ENCODE measurements at places on chromosomes 16 and 17.

DNA sequence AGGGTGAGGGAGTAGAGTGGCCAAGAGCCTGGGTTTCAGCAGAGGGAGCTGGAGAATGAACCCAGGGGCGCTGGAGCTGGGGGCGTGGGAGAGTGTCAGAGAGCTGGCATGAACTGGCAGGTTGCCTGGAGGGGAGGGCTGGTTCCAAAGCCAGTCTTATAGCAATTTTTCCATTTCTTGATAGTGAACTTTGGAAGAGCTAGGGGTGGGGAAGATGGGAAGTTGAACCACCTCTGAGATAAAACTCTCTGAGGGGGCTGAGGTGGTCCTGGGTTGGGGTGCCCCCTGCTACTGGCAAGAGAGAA is 36.9 kb downstream of the ADGRG5 start:
- no peak for DNase-seq

GRCh38 chr17:74582633-74583032 is 9.4 kb downstream of the CD300LD start:
- DNase-seq: no peak

GRCh38 chr16:24729951-24730815 is 732 bp downstream of the TNRC6A start:
- peak; percentile 40 for DNase-seq

DNA sequence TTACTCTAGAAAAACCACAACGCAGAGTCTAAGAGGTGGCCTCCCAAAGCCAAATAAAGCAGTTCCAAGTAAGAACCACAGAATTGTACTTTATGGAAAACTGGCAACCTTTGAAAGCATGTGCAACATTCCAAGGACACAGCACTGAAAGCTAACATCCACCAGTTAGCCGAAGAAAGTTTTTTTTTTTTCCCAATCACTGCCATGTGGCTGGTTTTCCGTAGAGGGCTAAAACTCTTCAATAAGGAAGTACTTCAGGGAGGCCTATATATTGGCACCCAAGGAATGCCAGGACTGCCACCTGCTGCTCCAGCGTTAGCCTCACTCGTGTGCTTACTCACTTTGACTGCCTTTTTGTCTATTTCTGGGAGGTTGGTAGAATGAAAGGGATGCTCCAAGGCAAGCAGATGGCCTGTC is 25.2 kb downstream of the CEP95 start:
- no peak for DNase-seq

GRCh38 chr16:88882358-88883030 is 16.0 kb upstream of the PABPN1L start:
- no peak for DNase-seq

GRCh38 chr17:81527591-81528383 is at the start of gene FSCN2:
FSCN2 (plus strand) TSS chr17:81528377; CDS start chr17:81528532, 155 bp downstream.
- peak; percentile 65 for DNase-seq

- DNase-seq: no peak
Measured at GRCh38 chr16:86555704-86556075, 655 bp upstream of the MTHFSD start.

DNA sequence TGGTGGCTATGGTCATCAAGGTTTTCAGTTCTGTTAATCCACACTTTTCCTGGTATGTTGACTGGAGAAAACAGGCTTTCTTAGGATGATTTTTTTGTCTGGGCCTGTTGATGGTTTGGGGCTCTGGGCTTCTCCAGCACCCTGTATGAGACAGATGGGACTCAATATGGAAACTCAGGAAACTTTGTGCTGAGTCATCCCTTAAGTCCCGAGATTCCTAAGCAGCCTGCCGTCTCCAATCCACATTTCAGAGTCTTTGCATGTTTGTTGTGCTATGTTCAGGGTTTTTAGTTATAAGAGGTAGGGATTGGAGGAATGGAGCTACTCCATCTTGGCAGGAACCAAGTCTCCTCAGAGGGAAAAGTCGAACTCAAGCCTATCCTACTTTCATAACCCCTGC is 253.3 kb upstream of the FOXF1 start:
- no peak for DNase-seq

GRCh38 chr17:27576477-27577083 is 54.4 kb upstream of the LGALS9 start:
- no peak for DNase-seq

- peak; percentile 96 for DNase-seq
Measured at GRCh38 chr17:80260069-80260535, 550 bp upstream of the RNF213 start.

DNA sequence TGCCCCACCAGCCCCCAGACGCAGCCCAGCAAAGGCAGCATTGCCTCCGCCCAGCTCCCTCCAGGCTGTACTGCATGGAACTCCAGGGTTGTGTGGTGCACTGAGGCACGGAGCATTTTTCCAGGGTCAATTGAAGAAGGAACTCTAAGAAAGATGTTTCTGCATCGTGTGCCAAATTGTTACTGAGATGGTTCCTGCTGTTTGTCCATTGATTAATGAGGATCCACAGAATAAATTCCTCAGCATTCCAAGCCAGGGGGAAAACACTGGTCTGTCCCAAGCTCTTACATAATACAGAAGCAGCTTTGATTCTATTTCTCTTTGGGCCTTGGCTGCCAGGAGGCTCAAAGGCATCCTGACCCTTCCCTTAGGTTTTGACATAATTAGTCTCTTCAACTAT is 80.9 kb downstream of the ZNF423 start:
- no peak for DNase-seq

DNA sequence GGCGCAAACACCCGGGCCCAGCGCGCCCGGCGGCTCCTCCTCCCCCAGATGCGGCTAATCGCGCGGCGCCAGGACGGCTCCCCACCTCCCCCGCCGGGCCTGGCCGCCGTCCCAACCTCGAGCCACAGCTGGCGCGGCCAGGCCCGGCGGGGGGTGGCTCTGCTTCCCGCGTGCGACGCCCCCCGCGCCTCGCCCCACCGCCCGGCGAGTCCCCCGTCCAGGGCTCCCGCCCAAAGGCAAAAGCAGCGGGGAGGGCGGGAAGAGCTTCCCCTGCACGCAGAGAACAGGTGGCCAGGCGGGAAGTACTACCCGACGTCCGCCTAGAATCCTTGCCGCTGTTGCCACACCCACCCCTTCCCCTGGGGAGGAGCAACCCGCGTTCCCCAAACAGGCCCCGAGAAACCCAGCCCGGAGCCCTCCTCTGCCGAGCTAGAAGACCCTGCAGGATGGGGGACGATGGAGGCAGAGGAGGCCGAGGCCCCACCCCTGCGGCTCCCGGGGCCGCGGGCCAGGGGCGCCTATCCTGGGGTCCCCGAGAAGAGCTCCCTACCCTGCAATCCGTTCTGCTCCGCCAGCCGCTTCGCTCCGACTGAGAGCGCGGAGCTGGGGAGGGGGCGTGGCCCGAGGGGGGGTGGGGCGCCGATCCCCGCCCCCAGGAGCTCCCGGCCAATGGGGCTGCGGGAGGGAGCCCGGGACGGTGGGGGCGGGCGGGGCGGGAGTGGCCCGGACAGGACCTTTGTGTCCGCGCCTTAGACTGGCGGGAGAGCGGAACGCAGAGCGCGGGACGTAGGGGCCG is at the start of gene CARHSP1:
Gene CARHSP1, minus strand, starts transcription at position 591 of the 796 bp plus-strand sequence. CDS start 9,678 bp downstream, outside the sequence.
- peak; percentile 97 for DNase-seq

DNA sequence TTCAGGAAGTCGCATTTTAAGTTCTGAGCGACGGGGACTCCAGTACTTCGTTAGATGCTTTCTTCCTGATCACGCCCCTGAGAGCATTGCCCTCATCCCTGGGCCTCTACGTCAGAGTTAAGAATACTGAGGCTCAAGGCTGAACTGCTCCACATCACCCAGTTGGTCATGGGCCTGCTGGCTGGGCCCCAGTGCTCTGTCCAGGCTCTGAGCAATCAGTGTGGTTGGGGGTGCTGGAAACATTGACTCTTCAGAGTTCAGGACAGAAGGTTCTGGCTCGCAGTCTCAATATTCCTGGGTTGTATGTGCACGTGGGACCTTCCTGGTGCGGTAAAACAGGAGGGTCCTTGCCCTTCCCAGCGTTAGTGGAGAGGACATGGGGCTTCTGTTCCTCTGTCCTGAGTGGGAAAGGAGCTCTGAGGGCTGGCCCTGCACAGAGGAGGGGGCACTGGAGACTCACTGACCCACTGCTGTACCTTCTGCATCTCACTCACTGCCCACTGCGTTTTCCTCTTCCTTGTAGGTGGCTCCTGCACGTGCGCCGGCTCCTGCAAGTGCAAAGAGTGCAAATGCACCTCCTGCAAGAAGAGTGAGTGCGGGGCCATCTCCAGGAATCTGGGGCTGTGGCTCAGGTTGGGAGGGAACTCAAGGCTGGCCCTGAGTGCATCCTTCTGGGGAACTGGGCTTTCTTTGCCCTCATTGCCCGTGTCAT is 518 bp downstream of the MT1E start:
- peak; percentile 71 for DNase-seq

- DNase-seq: peak; percentile 77
Measured at GRCh38 chr16:86072328-86073102, 173.6 kb downstream of the IRF8 start.

- peak; percentile 60 for DNase-seq
Measured at GRCh38 chr16:68445458-68445857, 2.9 kb downstream of the SMPD3 start.

GRCh38 chr16:65280845-65281512 is 159.1 kb upstream of the CDH11 start:
- no peak for DNase-seq

DNA sequence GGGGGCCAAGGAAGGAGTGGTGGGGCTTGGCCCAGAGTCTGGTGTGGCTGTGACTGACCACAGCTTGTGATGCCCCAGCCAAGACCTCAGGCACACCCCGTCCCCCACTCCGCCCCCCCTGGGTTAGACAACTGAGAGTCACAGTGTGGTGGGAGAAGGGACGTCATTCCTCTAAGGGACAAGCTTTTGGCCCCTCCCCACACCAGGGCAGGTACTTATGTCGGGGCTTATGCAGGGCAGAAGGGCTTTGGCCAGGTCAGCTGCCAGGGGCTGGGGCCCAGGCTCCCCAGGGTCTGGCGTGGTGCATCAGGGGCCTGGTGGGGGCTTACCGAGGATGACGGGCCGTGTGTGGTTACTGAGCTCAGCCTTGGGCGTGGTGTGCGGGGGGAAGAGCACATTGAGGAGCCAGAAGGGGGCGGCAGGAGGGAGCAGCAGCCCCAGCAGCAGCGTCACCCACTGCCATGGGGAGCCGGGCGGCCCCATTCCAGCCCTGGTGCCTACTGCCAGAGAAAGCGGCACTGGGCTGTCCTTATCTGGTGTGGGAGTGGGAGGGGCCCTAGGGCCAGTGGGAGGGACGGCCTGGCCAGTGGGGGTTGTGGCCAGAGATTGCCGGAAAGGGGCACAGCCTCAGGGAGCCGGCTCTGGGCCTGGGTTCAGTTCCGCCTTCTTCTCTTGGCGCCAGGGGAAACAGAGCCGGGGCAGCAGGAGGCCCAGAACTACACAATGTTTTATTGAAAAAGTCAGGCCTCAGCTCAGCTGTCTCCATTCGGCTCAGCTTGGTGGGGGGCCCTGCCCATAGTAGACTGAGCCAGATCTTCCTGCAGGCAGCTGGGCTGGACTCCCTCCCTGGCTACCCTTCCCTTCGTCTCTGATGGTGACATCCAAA is at the start of gene LCAT:
Gene LCAT, minus strand, starts transcription at position 502 of the 886 bp plus-strand sequence. Its CDS starts 19 bp downstream, at position 483.
- DNase-seq: no peak

GRCh38 chr16:86455640-86456039 is 54.7 kb upstream of the FOXF1 start:
- DNase-seq: no peak

GRCh38 chr17:20562587-20562986 is 16.9 kb upstream of the CDRT15L2 start:
- DNase-seq: no peak

GRCh38 chr17:4900231-4901107 is 1.1 kb downstream of the C17orf107 start:
- no peak for DNase-seq

- DNase-seq: no peak
Measured at GRCh38 chr17:17959520-17960361, 12.5 kb downstream of the TOM1L2 start.

DNA sequence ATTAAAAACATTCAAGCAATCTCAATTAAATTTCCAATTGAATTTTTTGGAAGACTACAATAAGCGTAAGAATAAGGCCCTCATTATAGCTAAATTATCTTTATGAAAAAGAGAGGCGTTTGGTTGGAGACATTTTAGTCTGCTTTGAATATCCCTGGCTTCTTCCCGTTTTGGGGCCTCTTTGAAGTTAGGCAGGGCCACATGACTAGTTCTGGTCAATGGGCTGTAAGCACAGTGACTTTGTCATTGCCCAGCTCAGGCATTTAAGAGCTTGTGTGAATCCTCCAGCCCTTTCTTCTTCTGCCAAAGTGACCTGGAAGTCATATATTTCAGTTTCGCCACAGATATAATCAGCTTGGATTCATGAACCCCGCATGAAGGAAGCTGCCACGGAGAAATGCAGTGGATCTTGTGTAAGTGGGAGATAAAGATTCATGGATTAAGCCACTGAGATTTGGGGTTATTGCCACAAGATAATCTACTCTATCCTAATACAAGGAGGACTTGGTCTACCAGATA is 21.7 kb upstream of the UBTF start:
- DNase-seq: no peak

- no peak for DNase-seq
Measured at GRCh38 chr16:4426021-4426684, 485 bp downstream of the DNAJA3 start.

- no peak for DNase-seq
Measured at GRCh38 chr16:72932050-72932449, 115.9 kb downstream of the ZFHX3 start.

GRCh38 chr16:57167538-57167937 is 18.3 kb downstream of the PSME3IP1 start:
- no peak for DNase-seq

DNA sequence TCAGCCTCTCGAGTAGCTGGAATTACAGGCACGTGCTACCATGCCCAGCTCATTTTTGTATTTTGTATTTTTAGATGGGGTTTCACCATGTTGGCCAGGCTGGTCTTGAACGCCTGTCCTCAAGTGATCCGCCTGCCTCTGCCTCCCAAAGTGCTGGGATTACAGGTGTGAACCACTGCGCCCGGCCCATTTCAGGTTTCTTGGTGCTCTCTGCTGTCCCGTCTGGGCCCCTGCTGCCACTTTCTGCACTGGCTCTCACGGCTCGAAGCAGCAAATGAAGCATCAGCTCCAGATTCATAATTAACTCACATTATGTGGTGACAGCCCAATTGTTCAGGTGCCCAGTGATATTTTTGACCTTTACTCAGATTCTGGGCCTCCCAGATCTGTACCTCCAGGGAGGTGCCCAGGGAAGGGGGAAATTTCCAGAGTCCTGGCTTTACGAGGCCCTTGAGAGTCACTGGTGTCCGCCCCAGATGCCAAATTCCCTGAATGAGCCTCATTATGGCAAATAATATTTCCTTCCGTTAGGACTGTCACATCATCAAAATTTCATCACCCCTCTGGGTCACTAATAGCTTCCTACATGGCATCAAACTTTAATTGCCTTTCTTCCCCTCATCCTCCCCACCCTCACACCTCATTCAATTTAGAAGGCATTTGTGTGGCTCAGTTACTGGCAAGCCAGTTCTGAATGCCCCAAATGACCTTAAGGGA is 9.0 kb downstream of the SDK2 start:
- no peak for DNase-seq

DNA sequence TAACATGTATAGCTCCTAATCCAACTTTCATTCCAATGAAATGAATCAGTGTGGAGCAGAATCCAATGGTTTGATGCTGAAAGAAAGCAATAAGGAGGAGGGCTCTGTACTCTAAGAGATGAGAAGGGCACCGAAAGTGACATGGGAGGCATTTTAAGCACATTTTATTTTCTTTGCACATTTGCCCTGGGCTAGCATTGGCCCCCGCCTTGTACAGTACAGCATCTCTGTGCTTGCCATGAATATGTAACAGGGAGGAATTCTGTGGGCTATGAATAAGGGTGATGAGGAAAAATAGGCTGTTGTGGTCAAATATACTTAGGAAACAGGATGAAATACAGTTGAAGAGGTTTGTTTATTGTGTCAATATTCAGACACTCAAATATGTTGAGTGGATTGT is 45.2 kb upstream of the SHISA6 start:
- no peak for DNase-seq

GRCh38 chr16:86343796-86344585 is 166.3 kb upstream of the FOXF1 start:
- DNase-seq: no peak

All from hepatic stellate cell (primary cell).